Activated T-helper 2 cell treated with anti-CD3 and anti-CD28 coated beads, Interferon-gamma antibody, Interleukin-2, Interleukin-4, amounts not matched to agents 10 μg/mL and 5 μg/mL and 100 μg/mL, durations not matched to agents 14 hours and 24 hours and 36 hours (primary cell): ENCODE measurements at places on chromosomes 2 and 18. TPM values are rescaled to one million over a fixed set of nuclear protein-coding genes. Genes with fewer than 3 reads are reported as not detected.

Gene RUFY4
- total RNA-seq, result 0.39 TPM in 1 of 2 replicates, not detected in the other

Gene PLB1
- total RNA-seq, result 1.8 and 2.0 TPM in 2 replicates

Gene ARHGAP15
- total RNA-seq, result 54.1 and 58.3 TPM in 2 replicates

Gene CCDC85A
- total RNA-seq, result not detected in 2 replicates

Gene XIRP2
- not detected in 2 replicates for total RNA-seq

Gene RAD51AP2
- not detected in 2 replicates for total RNA-seq

Gene LIPG
- total RNA-seq, result 0.53 and 0.59 TPM in 2 replicates

Gene EGR4
- 0.46 and 0.53 TPM in 2 replicates for total RNA-seq

Gene PARD3B
- total RNA-seq, result 0.09 and 0.39 TPM in 2 replicates

Gene KCTD1
- 6.4 and 6.8 TPM in 2 replicates for total RNA-seq

Gene ZBTB7C
- 0.07 and 0.21 TPM in 2 replicates for total RNA-seq
